Kidney epithelial cell (primary cell): ENCODE measurements at places on chromosomes 2 and 18. TPM values are rescaled to one million over a fixed set of nuclear protein-coding genes. Genes with fewer than 3 reads are reported as not detected.

- no peak for DNase-seq
Observed at GRCh38 chr2:209726311-209726710, 45.3 kb upstream of the UNC80 start.

GRCh38 chr2:96866586-96866985 is 3.3 kb downstream of the SEMA4C start:
- no peak for DNase-seq

GRCh38 chr2:233450864-233451575 is 96.7 kb downstream of the DGKD start:
- no peak for DNase-seq

DNA sequence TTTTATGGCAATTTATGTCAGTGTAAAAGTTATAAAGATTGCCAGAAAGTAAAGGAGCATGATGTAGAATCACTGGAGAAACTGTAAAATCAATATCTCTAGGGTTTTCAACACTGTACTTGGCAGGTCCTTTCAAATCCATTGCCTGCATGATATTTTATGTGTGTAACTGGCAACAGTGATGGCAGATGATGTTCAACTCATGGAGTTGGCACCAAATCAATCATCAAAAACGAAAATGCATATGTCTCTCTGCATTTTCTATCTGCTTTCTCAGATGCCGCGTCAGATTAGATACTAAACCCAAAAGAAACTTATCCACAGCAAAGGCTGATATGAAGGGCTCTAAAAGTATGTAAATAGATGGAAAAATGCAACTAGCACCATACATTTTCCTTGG is 1395.5 kb upstream of the PIK3C3 start:
- DNase-seq = no peak

C2orf92 gene
- 0.96 and 1.9 TPM in 2 replicates for total RNA-seq

ABCB11 gene
- total RNA-seq = not detected in 2 replicates

- DNase-seq = no peak
Observed at GRCh38 chr2:134120733-134121630, 132.9 kb upstream of the MGAT5 start.

NAB1 gene
- 21.8 and 25.4 TPM in 2 replicates for total RNA-seq

DNA sequence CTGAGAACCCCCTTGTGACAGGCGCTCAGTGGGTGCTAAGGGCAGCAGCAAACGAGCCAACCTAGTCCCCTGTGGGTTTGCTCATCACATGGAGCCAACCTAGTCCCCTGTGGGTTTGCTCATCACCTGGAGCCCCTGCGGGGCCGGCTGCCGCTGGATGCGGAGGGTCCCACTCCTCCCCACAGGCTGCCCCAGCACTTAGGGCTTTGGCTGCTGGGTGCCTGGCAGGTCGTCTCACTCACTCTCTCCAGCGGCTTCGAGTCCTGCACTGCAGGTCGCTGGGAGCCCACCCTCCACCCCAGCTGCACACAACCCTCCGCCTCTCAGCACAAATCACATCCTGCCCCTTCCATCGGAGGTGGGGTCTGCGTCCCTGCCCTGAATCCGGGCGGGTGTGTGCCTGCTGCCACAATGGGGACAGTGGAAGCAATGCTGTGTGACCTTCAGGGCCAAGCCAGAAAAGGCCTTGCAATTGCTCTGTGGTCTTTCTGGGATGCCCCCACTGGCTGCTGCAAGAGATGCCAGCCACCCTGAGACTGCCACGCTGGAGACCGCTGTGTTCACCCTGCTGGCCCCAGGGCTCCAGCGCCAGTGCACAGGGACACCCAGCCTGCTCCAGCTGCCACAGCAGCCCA is 248.1 kb upstream of the SALL3 start:
- no peak for DNase-seq

GRCh38 chr2:240579771-240580614 is 6.5 kb upstream of the CAPN10 start:
- DNase-seq = no peak

- DNase-seq = no peak
Observed at GRCh38 chr18:75173125-75173432, 35.9 kb downstream of the PTGR3 start.

DNA sequence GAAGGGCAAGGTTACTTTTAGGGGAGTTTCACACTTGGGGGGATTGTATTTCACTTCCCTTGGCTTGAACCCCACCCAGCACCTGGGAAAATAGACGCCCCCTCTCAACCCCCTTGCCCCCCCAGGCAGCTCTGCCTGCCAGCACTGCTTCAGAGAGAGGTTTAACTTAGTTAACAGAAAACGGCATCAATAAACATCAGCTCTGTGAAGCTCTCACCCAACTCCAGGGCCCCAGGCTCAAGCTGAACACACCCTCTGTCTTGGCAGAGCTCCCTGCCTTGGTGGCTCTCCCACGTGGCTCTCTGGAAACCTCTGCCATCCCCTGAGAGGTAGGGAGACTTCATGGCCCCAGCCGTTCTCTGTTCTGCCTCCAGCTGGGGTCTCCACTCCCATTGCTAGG is 244.1 kb downstream of the ACKR3 start:
- no peak for DNase-seq

DNA sequence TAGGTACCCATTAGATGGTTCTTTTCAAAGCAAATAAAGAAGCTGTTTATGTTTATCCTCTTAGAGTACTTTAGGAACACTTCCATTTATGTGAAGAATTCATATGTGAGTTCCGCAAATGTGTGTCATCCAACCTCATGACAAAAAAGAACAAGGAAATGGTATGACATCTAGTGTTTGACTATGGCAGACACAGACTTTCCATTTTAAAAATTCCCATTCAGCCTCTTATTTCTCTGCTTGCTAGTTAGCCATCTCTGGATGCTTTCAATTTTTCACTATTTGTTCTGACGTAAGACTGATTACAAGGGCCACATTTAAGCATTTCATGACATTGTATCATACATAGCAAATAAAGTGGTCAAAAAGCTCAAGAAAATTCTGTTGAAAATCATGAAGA is 103.0 kb downstream of the ZAP70 start:
- DNase-seq = no peak

LYPD6 gene
- total RNA-seq = 3.4 and 3.7 TPM in 2 replicates

DNA sequence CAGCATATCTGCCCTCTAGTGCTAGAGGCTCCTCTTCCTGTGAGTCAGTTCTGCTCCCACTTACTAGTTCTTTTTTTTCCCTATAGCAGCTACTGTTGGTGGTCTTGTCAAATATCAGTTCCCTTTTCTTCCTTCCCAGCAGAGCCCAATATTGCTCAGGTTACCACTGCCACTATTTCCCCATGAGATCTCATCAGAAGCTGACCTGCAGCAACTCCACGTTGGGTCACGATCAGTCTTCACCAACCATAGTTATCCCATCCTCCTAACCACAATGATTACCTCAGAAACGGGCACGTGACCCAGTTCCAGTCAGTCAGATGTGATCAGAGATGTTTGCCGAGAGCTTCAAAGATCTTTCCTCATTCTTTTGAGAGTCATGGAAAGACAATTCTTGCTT is 59.7 kb upstream of the CAPN13 start:
- no peak for DNase-seq

GRCh38 chr2:192288295-192288694 is 93.6 kb upstream of the TMEFF2 start:
- no peak for DNase-seq

- DNase-seq = peak; percentile 52
Observed at GRCh38 chr18:48989304-48990303, 38.8 kb upstream of the SMAD7 start.

DNA sequence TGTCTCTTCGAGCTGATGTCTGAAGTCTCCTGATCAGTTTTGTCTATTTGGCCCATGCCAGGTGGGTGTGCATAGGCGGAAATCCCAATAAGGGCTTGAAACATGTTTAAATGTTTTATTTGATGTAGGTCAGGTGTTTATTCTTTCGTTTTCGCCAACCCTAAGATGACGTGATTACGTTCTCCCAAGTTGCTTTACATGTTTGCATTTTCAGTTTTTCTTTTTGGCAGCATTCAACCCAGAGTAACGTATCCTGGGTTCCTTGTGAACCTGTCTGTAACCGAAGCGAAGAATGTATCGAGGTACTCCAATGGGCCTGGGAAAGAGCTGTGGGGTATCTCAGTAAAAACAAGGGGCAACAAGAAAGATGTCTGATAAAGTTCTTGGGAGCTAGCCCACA is 3.1 kb downstream of the ALPK2 start:
- DNase-seq = no peak

GRCh38 chr2:194363878-194364277 is 1293.1 kb upstream of the SLC39A10 start:
- no peak for DNase-seq

DNA sequence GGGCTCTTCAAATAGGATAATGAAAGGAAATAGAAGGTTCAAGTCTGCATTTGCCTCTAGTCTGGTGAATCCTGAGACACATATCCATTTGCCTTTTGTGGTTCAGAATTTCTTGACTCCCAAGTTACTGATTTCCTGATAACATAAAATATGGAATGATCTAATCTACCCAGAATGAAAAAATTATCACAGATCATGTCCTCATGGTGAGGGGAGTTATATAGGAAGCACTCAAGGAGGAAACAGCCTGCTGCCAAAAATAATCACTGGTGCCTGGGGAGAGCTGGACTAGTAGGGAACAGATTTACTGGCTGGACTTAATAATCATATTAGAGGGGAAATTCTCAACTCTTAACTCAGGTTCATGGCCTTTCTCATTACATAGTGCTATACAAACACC is 95.5 kb upstream of the STK17B start:
- no peak for DNase-seq

GPR45 gene
- total RNA-seq = not detected in 2 replicates

GRCh38 chr2:167599219-167599618 is 648.2 kb downstream of the STK39 start:
- no peak for DNase-seq

DNA sequence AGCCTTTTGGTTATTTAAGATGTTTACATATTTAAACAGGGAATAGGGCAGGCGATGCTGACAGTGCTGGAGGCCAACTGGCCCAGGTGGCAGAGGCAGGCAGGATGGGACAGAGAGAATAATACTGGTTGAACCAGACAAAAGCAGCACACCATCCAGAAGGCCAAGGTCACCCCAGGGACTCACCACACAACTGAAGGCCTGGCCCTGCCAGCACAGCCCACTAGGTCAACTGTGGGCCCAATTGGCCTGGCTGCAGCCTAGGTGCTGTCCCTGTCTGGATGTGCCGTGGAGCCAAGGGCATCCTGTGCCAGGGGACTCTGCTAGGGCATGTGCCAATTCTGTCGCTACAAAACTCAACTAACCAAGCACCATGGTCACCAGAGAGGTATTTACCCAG is 69.2 kb downstream of the RNF152 start:
- no peak for DNase-seq

DNA sequence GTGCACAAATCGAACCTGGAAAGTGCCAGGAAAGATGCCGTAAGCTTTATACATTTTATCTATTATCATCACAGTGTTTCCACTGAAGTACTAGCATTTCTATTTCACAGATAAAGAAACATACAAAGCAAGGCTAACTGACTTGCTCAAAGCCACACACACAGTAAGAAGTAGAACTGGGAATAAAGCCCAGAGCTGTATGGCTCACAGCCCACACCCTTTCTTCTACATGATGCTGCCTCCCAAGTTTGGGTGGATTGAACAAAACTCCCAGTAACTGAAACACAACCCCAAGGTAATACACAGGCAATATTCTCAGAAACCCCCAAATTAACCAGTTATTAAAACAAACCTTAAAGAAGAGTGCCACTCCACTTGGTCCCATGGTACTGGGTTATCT is 11.2 kb downstream of the SAP130 start:
- DNase-seq = no peak

DNA sequence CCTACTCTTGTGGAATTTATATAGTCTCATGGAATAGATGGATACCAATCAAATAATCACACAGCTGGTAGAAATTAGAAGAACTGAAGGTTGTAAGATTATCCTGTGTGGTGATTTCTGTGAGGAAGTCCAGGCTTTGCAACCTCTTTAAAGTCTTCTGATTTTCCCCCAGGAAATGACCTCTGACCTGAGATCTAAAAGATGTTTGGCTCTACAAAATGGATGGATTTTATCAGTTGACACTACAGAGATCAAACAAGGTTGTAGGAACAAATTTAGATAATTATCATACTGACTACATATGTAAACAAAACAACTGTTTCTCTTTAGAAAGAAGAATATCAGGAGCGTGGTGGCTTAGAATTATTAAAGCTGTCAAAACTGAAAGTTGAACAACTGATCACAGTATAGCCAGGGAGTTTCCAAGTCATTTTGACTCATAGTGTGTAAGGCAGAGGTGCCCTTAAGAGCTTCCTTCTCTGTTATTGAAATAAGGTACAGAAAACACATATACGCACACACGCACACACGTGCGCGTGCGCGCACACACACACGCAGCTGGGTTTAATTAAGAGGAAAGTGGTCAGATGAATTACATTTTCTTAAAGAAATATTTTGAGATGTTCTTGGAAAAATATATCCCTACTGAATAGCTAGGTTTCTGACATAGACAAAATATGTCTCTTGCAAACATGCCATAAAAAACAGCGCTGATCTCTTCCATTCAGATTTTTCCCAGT is 35.5 kb upstream of the PELI1 start:
- no peak for DNase-seq

DNA sequence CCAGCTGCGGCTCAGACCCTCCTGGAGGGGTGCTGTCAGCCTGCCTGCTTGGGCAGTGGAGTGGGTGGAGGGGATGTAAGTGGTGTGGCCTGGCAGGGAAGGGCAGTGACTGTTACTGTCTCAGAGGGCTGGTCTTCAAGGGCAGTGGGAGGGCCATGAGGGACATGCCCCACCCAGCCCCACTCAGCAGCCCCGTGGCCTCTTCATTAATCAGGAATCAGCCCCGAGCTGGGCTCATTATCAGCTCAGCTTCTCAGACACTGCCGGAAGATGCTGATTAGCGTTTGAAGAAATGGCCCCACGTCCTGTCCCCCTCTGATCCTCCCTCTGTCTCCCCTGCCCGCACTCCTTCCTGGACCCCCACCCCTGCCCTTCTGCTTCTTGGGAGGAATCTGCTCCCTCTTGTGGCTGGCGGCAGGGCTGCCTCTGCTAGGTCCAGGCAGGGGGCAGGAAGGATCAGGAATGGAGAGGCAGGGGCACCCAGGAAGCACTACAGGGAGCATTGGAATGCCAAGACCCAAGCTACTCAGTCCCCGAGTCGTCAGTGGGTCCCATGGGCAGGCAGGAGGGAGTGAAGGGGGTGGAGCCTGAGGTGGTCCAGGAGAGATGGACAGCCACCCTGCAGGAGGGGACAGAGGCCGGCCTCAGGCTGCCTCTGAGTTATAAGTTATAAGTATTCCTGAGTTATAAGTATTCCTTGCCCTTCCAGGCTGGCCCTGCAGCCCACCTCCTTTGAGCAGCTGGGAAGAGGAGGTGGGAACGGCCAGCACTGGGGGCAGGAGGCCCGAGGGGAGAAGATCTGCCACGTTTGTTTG is 7.0 kb downstream of the ASIC4 start:
- no peak for DNase-seq

- no peak for DNase-seq
Observed at GRCh38 chr2:191143791-191144190, 7.0 kb downstream of the STAT4 start.

- no peak for DNase-seq
Observed at GRCh38 chr2:208406474-208407451, at the start of gene PTH2R. Gene PTH2R, plus strand, starts transcription at chr2:208406792. Its CDS starts 252 bp downstream, at chr2:208407044.

IL1RN gene
- 8.8 and 11.3 TPM in 2 replicates for total RNA-seq

DNA sequence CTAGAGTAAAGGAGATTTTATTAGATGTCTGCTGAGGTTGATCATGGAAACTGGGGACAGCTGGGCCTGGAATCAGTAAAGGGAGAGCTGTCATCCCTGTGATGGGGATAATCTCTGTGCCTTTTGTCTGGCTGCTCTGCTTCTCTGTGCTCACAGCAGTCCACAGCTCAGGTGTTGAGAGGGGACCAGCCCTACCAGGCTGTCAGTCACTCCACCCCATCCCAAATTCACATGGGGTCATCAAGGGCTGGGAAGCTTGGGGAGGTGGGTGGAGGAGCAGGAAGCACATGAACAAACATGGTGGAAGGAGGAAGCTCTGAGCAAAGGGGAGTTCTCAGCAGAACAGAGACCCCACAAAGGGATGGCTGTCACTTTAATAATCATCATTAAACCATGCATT is 13.7 kb upstream of the LRRFIP1 start:
- no peak for DNase-seq
